Activated T-helper 1 cell treated with anti-CD3 and anti-CD28 coated beads, Interleukin-2, amount 50 U/mL, for 16 hours (primary cell): ENCODE measurements at places on chromosomes 7 and 10.

DNA sequence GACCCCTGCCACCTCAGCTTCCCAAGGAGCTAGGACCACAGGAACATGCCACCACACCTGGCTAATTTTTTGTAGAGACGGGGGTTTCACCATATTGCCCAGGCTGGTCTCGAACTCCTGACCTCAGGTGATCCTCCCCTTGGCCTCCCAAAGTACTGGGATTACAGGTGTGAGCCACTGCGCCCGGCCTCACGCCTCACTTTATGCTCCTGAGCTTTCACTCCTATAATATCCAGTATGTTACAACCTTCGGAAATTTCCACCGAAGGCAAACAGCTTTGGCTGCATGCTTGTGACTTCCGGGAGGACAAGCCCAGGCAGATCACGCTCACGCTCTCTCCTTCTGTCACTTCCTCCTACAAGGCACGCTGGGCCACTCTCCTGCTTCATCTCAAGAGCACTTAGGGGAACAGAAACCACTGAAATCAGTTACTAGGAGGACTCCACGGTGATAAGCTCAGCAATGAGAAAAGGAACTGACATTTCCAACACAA, 4.4 kb upstream of the MAD1L1 start:
- no peak for DNase-seq

DNA sequence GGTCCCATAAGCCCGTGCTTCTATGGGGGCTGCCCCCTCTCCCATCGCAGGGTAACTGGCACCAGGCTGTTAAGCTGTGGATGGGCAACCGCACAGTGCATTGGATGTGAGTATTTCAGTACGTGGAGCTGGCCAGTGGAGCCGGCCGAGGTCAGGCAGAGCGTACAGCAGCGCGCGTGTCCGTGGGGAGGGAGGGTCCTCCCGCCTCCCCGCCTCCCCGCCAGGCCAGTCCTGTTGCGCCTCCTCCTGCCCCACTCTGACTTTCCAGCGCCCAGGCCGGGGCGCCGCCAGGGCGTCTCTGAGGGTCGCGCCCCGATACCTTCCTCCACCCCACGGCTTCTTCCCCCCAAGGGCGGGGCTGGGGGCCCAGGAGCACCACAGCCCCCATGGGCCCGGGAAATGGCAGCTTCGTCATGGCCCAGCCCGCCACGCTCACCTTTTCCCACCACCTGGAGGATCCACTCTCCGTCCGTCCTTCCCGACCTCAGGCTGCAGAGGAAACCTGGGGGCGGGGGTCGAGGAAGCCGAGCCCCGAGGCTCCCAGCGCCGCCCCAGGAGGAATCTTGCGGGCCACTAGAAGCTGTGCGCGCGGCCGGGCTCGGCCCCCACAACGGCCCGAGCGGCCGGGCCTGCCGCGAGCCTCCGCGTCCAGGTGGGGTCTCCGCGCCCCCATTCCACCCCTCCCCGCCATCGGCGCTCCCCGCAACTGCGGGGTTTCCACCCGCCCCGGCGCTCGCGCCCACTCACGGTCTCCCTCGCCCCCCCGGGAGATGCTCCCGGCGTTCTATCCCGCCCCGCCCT, 831 bp upstream of the PFKP start:
- no peak for DNase-seq

GRCh38 chr10:43596546-43596945, 9.7 kb upstream of the ZNF485 start:
- no peak for DNase-seq

- DNase-seq: no peak
Measured at GRCh38 chr7:130927564-130927963, 193.6 kb upstream of the KLF14 start.

DNA sequence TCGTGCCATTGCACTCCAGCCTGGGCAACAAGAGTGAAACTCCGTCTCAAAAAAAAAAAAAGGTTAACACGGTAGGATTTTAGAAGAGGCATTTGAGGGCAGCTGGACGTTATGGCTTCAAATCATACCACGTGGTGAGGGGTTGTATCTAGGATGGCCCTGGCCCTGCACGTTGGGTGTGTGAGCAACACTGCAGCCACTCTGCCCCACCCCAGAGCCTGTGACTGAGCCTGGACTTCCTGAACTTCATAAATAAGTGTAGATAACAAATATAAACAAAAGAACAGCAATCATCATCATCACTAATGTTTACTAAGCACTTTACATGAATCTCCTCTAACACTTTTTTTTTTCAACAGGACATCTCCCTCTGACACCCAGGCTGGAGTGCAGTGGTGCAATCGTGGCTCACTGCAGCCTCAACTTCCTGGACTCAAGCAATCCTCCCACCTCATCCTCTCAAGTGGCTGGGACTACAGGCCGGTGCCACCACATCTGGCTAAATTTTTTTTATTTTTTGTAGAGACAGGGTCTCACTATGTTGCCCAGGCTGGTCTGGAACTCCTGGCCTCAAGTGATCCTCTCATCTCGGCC, 169.5 kb upstream of the FRMD4A start:
- no peak for DNase-seq

GRCh38 chr10:113474752-113475151, 78.1 kb upstream of the HABP2 start:
- DNase-seq: no peak

DNA sequence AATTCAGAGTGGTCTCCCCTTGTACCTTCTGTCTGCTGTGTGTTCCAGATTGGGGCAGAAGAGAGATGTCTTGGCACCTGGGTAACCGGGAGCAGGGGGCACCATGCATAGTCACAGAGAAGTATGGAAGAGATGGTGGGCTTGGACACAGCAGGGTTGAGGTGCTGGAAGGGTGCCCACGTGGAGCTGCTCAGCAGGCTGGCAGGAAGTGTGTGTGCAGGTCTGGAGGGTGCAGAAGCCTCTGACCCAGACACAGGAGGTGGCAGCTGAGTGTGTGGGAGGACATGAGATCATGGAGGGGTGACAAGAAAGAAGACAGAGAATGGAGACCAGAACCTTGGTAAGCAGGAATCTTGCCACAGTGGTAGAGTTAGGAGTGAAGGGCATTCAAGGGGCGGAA, 42.3 kb upstream of the DUSP5 start:
- DNase-seq: no peak

DNA sequence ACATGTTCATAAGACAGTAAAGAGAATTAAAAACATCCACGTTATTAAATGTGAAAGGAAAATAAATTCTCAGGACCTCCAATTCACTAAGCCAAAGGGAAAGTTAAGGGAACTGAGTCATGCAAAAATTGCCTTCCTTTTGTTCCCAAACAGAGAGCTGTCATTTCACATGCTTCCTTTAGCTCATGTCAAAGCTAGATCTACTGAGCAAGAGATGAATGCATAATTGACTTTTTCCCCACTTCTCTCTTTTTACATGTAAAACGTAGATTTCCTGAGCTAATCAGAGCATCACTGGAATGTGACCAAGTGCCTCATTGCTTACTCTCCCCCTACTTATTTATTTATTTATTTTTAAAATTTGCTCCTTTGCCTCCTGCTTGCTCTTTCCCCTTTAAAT, 129.1 kb upstream of the AMPH start:
- DNase-seq: no peak
